NCI-H1417 (cell line): ENCODE measurements at places on chromosomes 1 and 21.

DNA sequence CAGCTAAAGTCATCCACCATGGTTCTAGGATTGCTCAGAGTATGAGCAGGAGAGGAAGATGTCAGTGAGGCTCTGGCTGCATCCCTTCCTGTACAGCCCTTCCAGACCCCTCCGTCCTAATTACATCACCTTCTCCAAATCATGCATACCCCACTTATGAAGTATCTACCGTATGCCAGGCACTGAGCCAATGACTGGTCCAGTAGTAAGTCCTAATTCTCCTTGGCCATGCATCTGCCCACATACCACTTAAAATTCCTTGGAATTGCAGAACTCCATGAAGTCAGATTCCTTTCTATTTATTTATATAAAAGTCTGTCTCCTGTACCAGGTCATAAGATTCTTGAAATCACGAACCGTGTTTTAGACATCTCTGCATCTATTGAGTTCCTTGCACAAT is 106.1 kb downstream of the SEC16B start:
- DNase-seq: no peak

- DNase-seq: no peak
These were observed 45.3 kb downstream of the PALMD start for GRCh38 chr1:99691175-99691574.

GRCh38 chr21:42348762-42349161 is 2.0 kb downstream of the TFF2 start:
- DNase-seq: no peak

GRCh38 chr1:58780836-58781452 is 2.9 kb downstream of the JUN start:
- peak; percentile 58 for DNase-seq

DNA sequence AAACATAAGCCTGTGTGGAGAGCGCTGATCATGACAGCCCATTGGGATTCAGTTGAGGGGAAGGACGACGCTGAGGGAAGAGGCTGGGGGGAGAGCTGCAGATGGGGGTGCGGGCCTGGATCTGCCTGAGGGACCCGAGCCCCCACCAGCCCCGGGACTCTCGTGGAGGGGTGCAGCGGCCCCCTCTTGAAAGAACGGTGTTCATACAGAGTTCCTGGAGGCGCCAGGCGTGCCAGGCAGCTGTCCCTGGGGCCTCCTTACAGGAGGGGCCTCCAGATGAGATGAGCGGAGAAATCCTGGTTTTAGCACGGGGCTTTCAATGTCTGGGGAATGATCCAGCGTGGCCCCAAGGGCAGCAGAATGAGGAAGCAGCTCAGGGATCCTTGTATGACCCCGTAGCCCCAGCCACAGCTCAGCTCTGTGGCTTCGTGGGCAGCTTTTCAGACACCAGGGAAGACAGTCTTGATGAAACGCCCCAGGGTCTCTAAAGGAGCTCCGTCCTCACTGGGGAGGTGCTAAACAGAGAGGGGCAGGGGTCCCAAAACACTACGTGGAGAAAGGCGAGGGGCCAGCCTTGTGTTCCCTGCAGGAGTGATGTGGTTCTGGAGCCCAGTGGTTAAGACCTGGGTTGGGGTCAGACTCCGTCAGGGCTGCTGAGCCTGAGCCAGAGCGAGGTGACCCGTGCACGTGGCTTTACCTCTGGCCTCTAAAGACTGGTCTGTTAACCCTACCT is 7.2 kb upstream of the DSCAM start:
- no peak for DNase-seq

GRCh38 chr1:168218658-168219057 is 7.1 kb upstream of the SFT2D2 start:
- DNase-seq: no peak

DNA sequence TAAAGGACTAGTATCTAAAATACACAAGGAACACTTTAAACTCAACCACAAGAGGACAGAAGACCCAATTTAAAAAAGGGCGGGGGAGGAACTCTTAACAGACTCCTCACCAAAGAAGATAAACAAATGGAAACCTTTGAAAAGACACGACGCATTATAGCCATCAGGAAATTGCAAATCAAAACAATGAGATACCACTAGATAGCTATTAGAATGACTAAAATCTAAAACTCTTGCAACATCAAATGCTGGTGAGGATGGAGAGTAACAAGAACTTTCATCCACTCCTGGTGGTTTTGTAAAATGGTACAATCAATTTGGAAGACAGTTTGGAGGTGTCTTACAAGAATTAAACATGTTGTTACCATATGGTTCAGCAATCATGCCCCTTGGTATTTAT is 708.2 kb downstream of the BRINP3 start:
- no peak for DNase-seq

- DNase-seq: peak; percentile 20
These were observed 1.3 kb downstream of the DYRK1A start for GRCh38 chr21:37367703-37368540.

- no peak for DNase-seq
These were observed 135.3 kb downstream of the ZBTB18 start for GRCh38 chr1:244186372-244186771.
